ENCODE measurements at places on chromosomes 7 and 10.

- DNase-seq, result no peak
Observed at GRCh38 chr7:25122373-25122772, 2.7 kb downstream of the CYCS start.

DNA sequence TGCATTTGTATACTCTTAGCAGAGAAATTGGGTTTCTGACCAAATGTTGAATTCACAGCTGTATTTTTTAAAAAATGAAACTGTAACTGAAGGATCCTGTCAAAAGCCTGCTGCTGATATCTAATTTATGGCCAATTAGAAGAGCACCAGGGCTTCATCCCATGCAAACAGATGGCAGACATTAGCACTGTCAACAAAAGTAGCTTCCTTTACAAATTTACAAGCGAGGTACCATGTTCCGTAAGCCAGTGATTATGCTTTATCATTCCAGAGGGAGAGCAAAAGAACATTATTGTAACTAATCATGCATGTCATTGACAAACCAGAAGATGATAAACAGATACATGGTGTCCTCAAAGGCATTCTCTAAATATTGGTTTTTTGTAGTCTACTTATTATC lies 177.2 kb upstream of the DKK1 start:
- DNase-seq, result no peak

DNA sequence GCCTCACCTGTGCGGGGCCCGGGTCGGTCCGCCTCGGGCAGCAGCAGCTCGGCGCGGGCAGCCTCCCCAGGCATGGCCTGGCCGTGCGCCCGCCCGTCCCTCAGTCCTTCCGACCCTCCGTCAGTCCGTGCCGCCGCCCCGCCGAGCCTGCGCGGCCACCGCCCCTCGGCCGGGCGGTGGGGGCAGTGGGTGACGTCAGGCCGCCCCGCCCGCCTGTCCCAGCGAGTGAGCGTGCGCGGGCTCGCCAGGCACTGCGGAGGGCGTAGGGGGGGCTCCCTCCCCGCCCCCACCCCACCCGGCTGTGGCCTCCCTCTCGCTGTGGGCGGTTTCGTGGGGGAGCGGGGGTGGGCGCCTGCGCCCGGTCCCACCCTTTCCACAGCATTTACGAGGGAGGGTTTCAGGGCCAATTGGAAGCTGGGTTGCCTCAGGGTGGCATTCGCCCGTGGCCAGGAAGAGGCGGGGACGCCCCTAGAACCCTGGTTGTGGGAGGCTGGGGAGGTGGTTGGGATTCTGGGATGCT lies at the start of gene NACAD:
NACAD (minus strand) TSS at position 149 of the 520 bp plus-strand sequence; CDS start at position 74, 75 bp downstream.
- no peak for DNase-seq

GRCh38 chr7:87328281-87328680 lies 17.2 kb upstream of the CROT start:
- DNase-seq, result no peak

- DNase-seq, result peak; percentile 21
Observed at GRCh38 chr10:80407812-80408241, 524 bp upstream of the PRXL2A start.
